GM23338 (cell line): ENCODE measurements at places on chromosomes 11 and 22. TPM values are rescaled to one million over a fixed set of nuclear protein-coding genes. Genes with fewer than 3 reads are reported as not detected.

TMEM191C gene
- 1.1 and 2.8 TPM in 2 replicates for total RNA-seq

ALX4 gene
- total RNA-seq = not detected in 2 replicates

EMID1 gene
- 13.2 and 13.4 TPM in 2 replicates for total RNA-seq

SFI1 gene
- 23.8 and 25.6 TPM in 2 replicates for total RNA-seq

C11orf87 gene
- total RNA-seq = 0.31 and 0.56 TPM in 2 replicates

DNA sequence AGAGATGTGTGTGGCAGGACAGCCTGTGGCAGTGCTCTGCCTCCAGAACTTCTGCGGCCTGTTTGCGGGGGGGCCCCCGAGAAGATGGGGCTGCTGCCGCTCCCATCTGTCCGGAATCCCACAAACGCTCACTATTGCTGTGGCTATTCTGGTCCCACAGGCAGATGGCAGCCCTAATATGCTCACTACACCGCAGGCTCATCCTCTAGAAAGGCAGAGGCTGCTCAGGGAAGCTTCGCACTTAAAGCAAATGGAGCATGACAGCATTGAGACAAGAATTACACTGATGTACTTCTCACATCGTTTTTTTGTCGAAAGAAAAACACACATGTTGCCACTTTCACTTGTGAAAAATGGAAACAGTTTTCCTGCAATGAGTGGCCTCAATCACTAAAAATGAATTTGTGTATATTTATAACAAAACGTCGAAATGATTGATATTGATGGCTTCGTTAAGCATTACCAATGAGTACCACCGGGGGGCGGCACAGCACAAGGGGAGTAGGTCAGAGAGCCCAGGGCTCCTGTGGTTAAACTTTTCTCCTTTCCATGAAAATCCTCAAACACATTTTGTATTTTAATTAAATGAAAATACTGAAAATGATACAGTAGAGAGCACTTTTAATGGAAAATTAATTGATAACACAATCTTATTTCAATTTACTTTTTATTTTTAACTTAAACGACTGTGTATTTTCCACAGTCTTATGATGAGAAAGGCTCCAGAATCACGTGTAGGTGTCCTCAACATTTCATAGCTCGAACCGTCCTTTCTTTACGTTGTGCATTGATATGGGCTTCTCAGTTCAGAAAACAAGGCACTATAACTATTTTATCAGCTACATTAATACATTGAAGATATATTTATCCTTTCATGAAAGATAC lies 69.1 kb downstream of the CTTN start:
- DNase-seq = peak; percentile 84
- H3K4me1 ChIP-seq = no peaks in the 10 kb centered on the region
- H3K36me3 ChIP-seq = no peaks in the 10 kb centered on the region
- H3K4me3 ChIP-seq = no peak overlapping the region

- no peaks in the 10 kb centered on the region for H3K36me3 ChIP-seq
- H3K27ac ChIP-seq = no peak overlapping the region
These were observed 89.6 kb downstream of the CSNK2A3 start for GRCh38 chr11:11263238-11264005.

DNA sequence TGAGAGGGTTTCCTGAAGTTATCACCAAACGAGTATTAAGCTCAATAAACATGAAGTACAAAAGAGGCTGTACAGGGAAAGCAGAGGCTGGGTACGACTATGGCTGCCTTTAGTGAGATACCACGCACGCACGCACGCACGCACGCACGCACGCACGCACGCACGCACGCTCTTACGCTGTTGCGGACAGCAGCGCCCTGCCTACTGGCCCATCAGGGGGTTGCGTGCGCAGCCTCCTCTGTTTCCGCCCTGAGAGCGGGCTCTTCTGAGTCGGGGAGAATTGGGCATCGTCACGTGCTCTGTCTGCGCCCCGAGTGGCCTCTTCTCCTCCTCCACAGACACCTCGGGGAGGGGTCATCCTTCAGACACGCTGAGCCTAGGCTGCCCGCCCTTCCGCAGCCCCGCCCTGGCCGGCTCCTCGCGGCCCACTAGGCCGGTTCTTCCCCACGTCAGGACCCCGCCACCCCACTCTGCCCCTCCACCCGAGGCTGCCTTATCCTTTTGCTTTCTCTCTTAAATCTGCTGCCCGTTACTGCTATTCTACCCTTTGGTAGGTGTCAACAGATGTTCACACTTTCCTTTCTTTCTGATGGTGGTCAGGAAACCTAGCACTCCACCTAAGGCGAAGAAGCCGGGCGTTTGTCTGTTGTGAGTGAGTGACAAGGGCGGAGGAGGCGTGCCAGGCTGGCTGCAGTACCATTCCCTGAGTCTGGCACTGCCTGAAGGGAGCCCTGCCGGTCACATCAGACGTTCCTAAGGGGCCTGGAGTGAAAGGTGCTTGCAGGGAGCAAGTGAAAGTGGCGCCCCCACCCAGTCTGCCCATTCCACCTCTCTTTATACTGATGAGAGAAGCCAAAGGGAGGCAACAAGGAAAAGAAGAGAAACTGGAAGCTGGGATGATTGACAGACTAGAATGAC lies 300.4 kb upstream of the B3GAT1 start:
- H3K27me3 ChIP-seq = no peaks in the 10 kb centered on the region
- DNase-seq = peak; percentile 16
- no peaks in the 10 kb centered on the region for H3K4me1 ChIP-seq

GRCh38 chr11:99325847-99326246 lies 305.1 kb downstream of the CNTN5 start:
- H3K4me1 ChIP-seq = peaks cover 11% of the 10 kb centered on the region; the same call in 1 of the 2 replicates
- no peak overlapping the region for H3K27ac ChIP-seq
- H3K27me3 ChIP-seq = no peaks in the 10 kb centered on the region

DNA sequence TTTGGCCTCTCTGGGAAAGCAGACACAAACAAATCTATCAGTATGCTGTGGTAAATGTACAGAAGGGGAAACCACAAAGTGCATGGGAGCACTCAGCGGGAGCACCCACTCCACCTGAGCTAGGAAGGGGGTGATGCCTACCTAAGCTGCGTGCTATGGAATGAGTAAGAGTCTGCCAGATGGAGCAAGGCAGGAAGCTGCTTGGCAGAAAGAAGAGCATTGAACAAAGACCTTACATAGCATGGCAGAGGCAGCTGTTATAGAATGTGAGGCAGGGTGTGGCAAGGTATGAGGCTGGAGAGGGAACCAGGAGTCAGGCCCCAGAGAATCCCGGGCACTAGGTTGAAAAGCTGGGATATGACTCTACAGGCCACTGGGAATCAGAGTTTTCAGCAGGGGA lies 13.8 kb upstream of the MTFP1 start:
- H3K4me3 ChIP-seq = no peak overlapping the region
- no peaks in the 10 kb centered on the region for H3K27me3 ChIP-seq
- DNase-seq = no peak

- H3K36me3 ChIP-seq = peaks cover 33% of the 10 kb centered on the region
- no peak for DNase-seq
- H3K27me3 ChIP-seq = no peaks in the 10 kb centered on the region
- H3K4me1 ChIP-seq = no peaks in the 10 kb centered on the region
- no peak overlapping the region for H3K4me3 ChIP-seq
These were observed 72.6 kb downstream of the NCAPD3 start for GRCh38 chr11:134151083-134151747.

DNA sequence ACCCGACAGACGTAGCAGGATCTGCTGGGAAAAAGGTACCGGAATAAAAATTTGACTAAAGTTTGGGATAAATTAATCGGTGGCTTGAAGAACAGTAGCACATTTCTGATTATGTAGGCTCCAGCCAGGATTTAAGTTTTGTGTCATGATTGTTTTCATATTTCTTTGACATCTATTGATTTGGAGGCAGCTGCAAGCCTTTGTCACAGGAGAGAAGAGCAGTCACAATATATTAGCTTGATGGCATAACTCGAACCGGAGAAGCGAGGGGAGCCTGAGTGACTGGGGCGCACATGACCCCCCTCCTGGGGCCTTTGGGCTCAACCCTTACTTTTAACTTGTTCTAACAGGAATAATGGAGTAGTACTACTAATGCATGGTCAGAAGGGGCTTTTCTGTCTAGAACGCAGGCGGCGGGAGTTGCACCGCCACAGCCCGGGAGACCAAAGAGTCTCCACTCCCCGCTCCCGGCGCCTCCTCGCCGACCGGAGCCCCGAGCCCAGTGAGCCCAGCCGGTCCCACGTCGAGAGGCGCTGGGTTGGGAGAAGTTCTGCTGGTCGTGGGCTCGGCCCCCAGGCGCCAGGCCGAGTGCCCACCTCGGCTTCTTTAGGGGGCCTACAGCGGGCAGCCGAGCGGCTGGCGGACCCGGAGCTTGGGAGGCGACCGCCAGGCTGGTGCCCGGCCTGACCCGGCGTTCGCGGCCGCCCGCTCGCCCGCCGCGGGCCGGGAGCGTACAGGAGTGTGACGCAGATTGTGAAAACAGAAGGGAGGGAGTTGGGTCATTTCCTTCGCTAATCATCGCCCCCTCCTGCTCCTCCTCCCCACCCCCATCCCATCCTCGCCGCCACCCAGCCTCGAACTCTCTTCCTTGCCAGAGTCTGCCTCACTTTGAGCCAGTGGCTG lies 15.7 kb upstream of the PAX6 start:
- H3K27ac ChIP-seq = no peak overlapping the region
- H3K27me3 ChIP-seq = peaks cover 85% of the 10 kb centered on the region
- DNase-seq = peak; percentile 66
- peaks cover 59% of the 10 kb centered on the region for H3K4me1 ChIP-seq

GRCh38 chr11:35792846-35793192 lies 130.2 kb downstream of the TRIM44 start:
- H3K4me3 ChIP-seq = no peak overlapping the region
- H3K27me3 ChIP-seq = no peaks in the 10 kb centered on the region
- H3K36me3 ChIP-seq = no peaks in the 10 kb centered on the region
- H3K27ac ChIP-seq = no peak overlapping the region
- no peak for DNase-seq

- no peaks in the 10 kb centered on the region for H3K36me3 ChIP-seq
- no peaks in the 10 kb centered on the region for H3K4me1 ChIP-seq
- no peaks in the 10 kb centered on the region for H3K27me3 ChIP-seq
- no peak overlapping the region for H3K27ac ChIP-seq
These were observed 79.3 kb downstream of the MICAL2 start for GRCh38 chr11:12189543-12190235.

DNA sequence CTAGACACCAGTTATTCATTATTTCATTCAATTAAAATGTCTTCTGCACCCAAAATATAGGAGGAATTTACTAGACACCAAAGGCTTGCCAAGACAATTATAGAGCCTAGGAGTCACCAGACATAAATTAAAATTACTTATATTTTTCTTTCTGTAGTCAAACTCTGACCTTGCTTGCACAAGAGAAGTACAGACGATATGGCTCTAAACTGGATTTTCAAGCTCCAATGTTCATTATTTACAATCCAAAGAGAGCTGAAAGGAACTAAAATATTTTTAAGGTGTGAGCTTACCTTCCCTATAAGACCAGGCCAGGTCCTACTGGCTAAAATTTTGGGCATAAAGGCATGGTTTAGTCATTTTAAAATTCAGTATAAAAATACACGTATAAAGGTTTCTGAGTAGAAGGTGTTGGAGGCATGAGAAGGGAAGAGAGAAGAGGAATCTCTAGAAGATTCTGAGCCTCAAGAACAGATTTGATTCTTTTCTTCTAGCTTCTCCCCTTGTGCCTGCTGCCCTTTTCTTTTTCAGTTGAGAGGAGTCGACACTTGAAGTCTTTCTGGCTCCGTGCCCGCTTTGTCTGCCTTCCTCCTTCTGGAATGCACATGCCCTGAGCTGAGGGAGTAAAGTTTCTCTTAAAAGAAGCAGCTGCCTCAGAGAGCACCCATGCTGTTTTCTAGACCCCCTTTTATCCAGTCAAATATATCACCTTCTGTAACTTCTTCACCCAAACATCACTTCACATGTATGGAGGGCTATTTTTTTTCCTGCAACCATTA lies 13.5 kb downstream of the C11orf97 start:
- H3K4me1 ChIP-seq = no peaks in the 10 kb centered on the region
- no peaks in the 10 kb centered on the region; the same call in 1 of the 2 replicates for H3K27me3 ChIP-seq
- no peak overlapping the region for H3K27ac ChIP-seq
- DNase-seq = peak; percentile 14
- no peak overlapping the region for H3K4me3 ChIP-seq

DNA sequence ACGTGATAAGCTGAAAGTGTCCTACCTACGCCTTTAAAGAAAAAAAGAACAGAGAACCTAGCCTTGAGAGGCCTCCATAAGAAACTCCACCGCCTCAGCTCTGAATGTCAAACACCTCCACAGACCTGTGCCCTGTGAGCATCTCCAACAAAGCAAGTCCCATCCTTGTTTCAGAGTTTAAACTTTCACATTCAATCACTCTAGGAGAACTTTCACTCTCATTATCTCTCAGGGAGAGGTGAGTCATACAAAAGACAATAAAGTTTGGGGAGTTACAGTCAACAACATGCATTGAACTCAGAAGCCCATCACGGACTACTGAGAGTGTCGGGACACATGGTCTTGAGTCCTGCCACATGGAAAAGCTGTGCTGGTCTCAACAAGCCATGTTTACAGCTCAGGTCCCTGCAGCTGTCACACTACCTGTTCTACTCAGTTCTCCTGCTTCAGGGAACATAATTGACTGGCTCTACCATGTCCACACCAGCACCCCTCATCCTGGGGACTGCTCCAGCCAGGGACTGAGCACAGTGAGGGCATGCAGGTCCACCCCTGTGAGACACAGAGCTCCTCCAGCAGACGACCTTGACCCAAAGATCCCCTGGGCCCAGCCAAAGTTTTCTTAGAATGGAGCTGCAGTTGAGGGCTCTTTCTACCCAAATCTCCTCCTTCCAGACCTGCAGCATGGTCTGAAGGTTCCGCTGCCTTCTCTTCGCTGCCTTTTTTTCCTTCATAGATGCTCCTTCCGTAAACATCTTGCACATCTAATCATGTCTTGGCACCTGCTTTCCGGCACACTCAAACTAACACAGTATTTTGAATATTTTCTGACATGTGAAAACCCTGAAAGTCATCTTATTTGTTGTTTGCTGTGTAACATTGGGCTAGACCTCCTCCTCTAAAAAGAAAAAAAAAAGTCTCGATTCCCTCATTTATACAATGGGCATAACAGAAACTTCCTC lies 114.9 kb downstream of the ETS1 start:
- H3K36me3 ChIP-seq = peaks cover 11% of the 10 kb centered on the region; the same call in 1 of the 2 replicates
- H3K4me3 ChIP-seq = no peak overlapping the region
- no peaks in the 10 kb centered on the region for H3K27me3 ChIP-seq

- no peak overlapping the region for H3K27ac ChIP-seq
- H3K36me3 ChIP-seq = peaks cover 56% of the 10 kb centered on the region
- H3K4me1 ChIP-seq = no peaks in the 10 kb centered on the region
- no peak for DNase-seq
- H3K4me3 ChIP-seq = no peak overlapping the region
These were observed 44.1 kb downstream of the USP28 start for GRCh38 chr11:113831314-113831713.

- no peak overlapping the region for H3K27ac ChIP-seq
- H3K4me1 ChIP-seq = no peaks in the 10 kb centered on the region
- no peaks in the 10 kb centered on the region for H3K36me3 ChIP-seq
- DNase-seq = no peak
- no peak overlapping the region for H3K4me3 ChIP-seq
These were observed 34.2 kb upstream of the VPREB1 start for GRCh38 chr22:22210375-22210774.

- DNase-seq = peak; percentile 58
- no peak overlapping the region for H3K4me3 ChIP-seq
- no peaks in the 10 kb centered on the region for H3K36me3 ChIP-seq
- H3K4me1 ChIP-seq = no peaks in the 10 kb centered on the region
- no peak overlapping the region for H3K27ac ChIP-seq
These were observed 234.4 kb upstream of the MTNR1B start for GRCh38 chr11:92735039-92735438.
